ENCODE measurements at places on chromosomes 16 and 17. TPM values are rescaled to one million over a fixed set of nuclear protein-coding genes. Genes with fewer than 3 reads are reported as not detected.
A peak's percentile ranks its signal among the peaks of the same experiment; 100 is the strongest.

DNA sequence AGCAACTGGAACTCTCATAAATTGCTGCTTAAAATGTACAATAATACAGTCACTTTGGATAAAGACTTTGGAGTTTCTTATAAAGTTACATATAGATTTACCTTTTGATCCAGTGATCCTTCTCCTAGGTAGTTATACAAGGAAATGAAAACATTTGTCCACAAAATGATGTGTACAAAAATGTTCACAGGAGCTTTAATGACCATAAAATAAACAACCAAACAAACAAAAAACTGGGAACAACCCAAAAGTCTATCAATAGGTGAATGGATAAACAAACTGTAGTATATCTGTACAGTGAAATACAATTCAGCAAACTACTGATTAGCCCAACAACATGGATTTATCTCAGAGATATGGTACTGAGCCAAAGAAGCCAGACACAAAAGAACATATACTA is 37.6 kb downstream of the TTLL6 start:
- no peak overlapping the region for H3K27ac ChIP-seq
- H3K4me3 ChIP-seq, result no peak overlapping the region
- no peaks in the 10 kb centered on the region for H3K36me3 ChIP-seq
- DNase-seq, result no peak
- H3K4me1 ChIP-seq, result no peaks in the 10 kb centered on the region
- peaks cover 26% of the 10 kb centered on the region for H3K27me3 ChIP-seq

- no peaks in the 10 kb centered on the region for H3K4me1 ChIP-seq
- no peak overlapping the region for H3K4me3 ChIP-seq
- no peaks in the 10 kb centered on the region for H3K27me3 ChIP-seq
- no peak for DNase-seq
These were observed 165.1 kb downstream of the PPM1E start for GRCh38 chr17:58920773-58921172.

- peaks cover 24% of the 10 kb centered on the region for H3K36me3 ChIP-seq
- no peaks in the 10 kb centered on the region for H3K27me3 ChIP-seq
- H3K27ac ChIP-seq, result no peak overlapping the region
- H3K4me3 ChIP-seq, result no peak overlapping the region
These were observed 49.7 kb downstream of the MSI2 start for GRCh38 chr17:57305908-57306504.

- peaks cover 18% of the 10 kb centered on the region for H3K36me3 ChIP-seq
- H3K4me3 ChIP-seq, result peak within 1 kb of the TSS; percentile 84
- no peaks in the 10 kb centered on the region for H3K27me3 ChIP-seq
- peak within 1 kb of the TSS; percentile 92 for H3K27ac ChIP-seq
- peaks cover 19% of the 10 kb centered on the region for H3K4me1 ChIP-seq
These were observed at the start of the genes IFT20 and TNFAIP1 for GRCh38 chr17:28335201-28335958. TSS of gene IFT20 (minus strand) at chr17:28335472. CDS start at chr17:28331985, 3,487 bp downstream. TSS of gene TNFAIP1 (plus strand) at chr17:28335761. CDS start at chr17:28339522, 3,761 bp downstream.

DNA sequence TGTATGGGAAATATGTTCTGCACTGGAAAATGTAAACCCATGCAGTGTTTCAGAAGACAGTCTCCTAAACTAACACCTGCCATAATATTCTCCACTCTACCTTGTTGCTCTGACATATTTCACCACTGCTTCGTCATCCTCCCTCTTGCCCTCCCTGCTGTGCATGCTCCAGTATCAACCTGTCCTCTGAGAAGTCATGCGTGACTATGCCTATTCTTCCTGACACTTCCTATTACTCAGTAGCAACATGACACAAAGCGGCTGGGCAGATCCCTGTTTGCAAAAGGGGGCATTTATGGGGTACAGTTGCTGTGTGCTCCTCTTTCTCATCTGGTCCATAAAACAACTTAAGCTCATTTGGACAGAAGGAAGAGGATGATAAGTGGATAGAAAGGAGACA is 805.6 kb upstream of the EEF2KMT start:
- H3K27ac ChIP-seq, result no peak overlapping the region
- H3K4me3 ChIP-seq, result no peak overlapping the region
- DNase-seq, result no peak

- H3K4me3 ChIP-seq, result no peak overlapping the region
- no peaks in the 10 kb centered on the region for H3K36me3 ChIP-seq
- peaks cover 10% of the 10 kb centered on the region for H3K4me1 ChIP-seq
- no peak for DNase-seq
These were observed 56.0 kb downstream of the TNFRSF13B start for GRCh38 chr17:16915752-16916556.

DNA sequence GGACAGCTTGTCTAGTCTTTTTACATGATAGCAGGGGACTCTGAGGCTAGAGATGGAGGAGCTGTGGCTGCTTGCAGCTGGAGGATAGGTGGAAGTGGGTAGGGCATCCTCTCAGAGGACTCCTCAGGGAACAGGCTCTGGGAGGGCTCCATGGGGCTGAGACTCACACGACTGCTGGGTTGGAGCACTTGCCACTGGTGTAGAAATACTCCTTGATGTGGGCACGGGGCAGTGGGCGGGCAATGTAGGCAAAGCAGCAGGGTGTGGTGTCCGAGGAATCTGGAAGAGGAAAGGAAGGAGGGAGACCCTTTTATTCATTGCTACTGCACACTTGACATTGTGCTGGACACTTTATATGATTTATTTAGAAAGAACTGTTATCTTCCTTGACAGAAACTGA is 1.8 kb downstream of the CCL5 start:
- DNase-seq, result no peak
- no peak overlapping the region for H3K27ac ChIP-seq
- no peaks in the 10 kb centered on the region for H3K27me3 ChIP-seq
- H3K36me3 ChIP-seq, result no peaks in the 10 kb centered on the region
- H3K4me1 ChIP-seq, result peaks cover 20% of the 10 kb centered on the region
- no peak overlapping the region for H3K4me3 ChIP-seq

- no peak overlapping the region for H3K4me3 ChIP-seq
- no peak overlapping the region for H3K27ac ChIP-seq
- H3K36me3 ChIP-seq, result no peaks in the 10 kb centered on the region
- no peaks in the 10 kb centered on the region for H3K27me3 ChIP-seq
- H3K4me1 ChIP-seq, result no peaks in the 10 kb centered on the region
These were observed 150.1 kb downstream of the ITFG1 start for GRCh38 chr16:47310792-47311211.

- H3K36me3 ChIP-seq, result no peaks in the 10 kb centered on the region
- DNase-seq, result no peak
- H3K4me3 ChIP-seq, result no peak overlapping the region
- H3K27me3 ChIP-seq, result no peaks in the 10 kb centered on the region
These were observed 31.4 kb downstream of the CAPNS2 start for GRCh38 chr16:55597928-55598327.

- DNase-seq, result no peak
- no peaks in the 10 kb centered on the region for H3K4me1 ChIP-seq
- no peak overlapping the region for H3K27ac ChIP-seq
- H3K36me3 ChIP-seq, result peaks cover 82% of the 10 kb centered on the region
- H3K27me3 ChIP-seq, result no peaks in the 10 kb centered on the region
These were observed 15.8 kb upstream of the EXOSC6 start for GRCh38 chr16:70267516-70267915.

DNA sequence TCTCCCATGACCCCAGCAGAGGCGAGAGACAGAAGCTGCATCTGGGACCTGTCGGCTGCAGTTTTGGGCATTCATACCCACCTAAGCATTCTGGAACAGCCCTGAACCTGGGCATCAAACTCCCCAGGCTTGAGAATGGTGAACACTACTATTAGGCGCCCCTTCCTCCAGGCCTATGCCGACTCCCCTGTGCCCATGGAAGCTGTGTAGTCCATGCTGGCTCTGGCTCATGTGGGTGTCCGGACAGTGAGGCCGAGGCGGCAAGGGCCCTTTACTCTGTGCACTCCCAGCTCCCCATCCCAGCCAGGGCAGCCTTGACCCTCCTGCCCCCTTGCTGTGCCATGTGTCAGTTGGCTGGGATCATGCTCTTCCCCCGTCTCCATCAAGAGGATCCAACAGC is 89.0 kb upstream of the TOB1 start:
- no peaks in the 10 kb centered on the region for H3K4me1 ChIP-seq
- H3K36me3 ChIP-seq, result peaks cover 7% of the 10 kb centered on the region
- H3K27me3 ChIP-seq, result no peaks in the 10 kb centered on the region
- no peak overlapping the region for H3K27ac ChIP-seq
- H3K4me3 ChIP-seq, result no peak overlapping the region

DNA sequence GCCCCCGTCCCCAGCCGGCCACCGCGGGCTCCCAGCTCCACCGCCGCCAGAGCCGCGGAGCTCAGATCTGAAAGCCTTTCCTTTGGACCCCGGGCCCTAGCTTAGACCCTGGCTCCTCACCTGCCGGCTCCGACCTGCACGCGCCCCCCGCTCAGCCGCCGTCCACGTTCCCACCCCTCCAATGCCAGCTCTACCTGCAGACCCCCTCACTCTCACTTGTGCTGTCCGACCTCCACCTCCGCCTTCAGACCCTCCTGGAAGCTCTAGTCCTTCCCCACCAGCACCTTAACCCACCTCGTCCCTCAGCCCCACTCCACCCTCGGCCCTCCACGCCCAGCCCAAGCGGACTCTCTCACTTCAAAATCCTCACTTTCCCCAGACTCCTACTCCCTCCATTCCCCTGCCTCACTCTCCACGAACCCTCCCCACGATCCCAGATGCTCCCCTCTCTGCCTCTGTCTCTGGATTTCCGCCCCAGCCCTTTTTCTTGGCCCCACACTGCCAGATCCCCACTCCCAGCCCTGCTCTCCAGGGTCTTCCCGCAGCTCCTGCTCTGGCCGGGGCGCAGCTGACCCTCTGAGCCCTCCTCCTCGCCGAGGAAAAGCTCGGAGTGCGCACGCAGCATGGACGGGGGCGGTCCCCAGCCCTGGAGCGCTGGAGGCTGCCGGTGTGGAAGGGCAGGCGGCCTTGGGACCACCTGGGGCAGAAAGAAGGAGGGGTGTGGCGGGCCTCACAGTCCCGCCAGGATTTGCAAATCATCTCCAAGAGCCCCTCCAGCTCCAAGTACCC is at the start of gene TMEM114:
TSS of gene TMEM114 (minus strand) at position 612 of the 789 bp plus-strand sequence. CDS start 673 bp downstream, outside the sequence.
- no peaks in the 10 kb centered on the region for H3K36me3 ChIP-seq
- no peak within 1 kb of the TSS for H3K4me3 ChIP-seq
- DNase-seq, result no peak
- no peaks in the 10 kb centered on the region for H3K4me1 ChIP-seq

DNA sequence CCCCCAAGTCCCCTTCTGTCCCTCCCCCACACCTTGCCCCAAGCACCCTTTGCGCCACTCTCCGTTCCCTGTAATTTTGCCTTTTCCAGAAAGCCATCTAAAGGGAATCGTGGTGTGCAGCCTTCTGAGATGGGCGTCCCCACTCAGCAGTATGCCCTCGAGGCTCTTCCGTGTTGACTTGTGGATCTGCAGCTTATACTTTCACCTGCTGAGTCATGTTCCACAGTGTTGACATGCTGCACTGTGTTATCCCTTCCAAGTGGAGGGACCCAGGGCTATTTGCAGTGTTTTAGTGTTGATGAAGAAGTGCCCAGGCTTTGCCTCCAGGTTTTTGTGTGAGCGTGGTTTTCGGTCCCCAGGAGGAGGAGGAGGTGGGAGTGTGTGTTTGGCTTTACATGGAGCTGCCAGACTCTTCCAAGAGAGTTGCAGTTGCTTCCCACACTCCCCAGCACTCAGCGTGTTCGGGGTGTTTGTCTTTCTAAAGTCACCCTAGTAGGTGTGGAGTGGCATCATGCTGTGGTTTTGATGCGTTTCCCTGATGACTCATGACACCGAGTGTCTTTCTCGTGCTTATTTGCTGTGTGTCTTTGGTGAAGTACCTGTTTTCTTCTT is 32.1 kb upstream of the JPT2 start:
- H3K4me3 ChIP-seq, result no peak overlapping the region
- H3K27ac ChIP-seq, result peak overlapping the region; percentile 75
- H3K27me3 ChIP-seq, result no peaks in the 10 kb centered on the region
- DNase-seq, result peak; percentile 27
- peaks cover 20% of the 10 kb centered on the region for H3K4me1 ChIP-seq
- H3K36me3 ChIP-seq, result peaks cover 61% of the 10 kb centered on the region

DNA sequence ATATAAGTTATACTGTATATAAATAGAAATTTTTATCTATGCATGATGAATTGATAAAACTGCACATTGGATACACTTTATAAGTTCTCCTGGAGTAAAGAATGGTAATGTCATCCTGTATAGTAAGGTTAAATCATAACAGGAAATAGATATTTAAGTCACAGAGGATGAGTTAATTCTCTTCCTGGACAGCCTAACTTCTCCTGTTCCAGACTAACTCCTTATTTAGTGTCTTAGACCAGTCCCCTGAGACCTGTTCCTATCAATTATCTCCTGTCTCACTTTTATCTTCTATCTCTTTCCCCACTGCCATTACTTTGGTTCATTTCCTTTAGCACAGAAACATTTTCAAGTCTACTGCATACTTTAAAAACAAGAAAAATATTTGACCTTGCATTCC is 46.5 kb downstream of the SSH2 start:
- no peak overlapping the region for H3K4me3 ChIP-seq
- no peaks in the 10 kb centered on the region for H3K36me3 ChIP-seq
- no peaks in the 10 kb centered on the region for H3K27me3 ChIP-seq
- H3K27ac ChIP-seq, result no peak overlapping the region
- H3K4me1 ChIP-seq, result no peaks in the 10 kb centered on the region

- DNase-seq, result no peak
- H3K27me3 ChIP-seq, result no peaks in the 10 kb centered on the region
- peaks cover 22% of the 10 kb centered on the region for H3K4me1 ChIP-seq
- peak overlapping the region; percentile 38 for H3K27ac ChIP-seq
- H3K4me3 ChIP-seq, result no peak overlapping the region
- no peaks in the 10 kb centered on the region for H3K36me3 ChIP-seq
These were observed 66.8 kb downstream of the C16orf78 start for GRCh38 chr16:49440156-49441065.

DNA sequence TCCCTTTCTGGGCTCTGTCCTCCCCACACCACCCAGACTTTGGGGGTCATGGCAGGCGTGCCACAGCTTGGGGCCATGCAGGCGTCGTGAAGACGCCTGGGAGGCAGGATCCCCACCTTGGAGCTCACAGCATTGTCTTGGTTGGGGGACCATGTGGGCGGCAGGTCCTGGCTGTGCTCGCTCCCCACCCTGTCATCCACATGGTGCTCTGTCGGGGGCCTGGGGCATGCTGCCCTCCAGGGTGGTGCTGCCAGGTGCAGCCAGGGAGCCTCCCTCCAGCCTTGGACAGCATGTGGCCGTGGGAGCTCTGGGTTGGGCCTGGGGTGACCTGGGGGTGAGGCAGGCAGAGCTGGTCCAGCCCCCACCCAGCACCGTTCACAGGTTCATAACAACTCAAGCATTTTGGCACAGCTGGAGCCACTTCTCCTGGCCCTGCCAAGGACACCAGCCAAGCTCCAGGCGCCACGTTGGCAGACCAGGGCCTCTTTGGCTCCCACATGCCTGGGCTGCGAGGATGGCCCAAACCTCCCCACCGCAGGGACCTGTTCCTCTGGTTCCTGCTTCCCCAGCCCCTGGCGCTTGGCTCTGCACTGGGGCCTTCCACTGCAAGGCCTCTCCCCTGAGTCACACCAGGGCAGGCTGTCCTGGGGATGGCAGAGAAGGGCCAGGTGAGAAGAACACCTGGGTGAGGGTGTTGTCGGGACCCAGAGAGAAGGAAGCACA is 15.1 kb upstream of the ATP6V0C start:
- H3K27ac ChIP-seq, result no peak overlapping the region
- H3K4me3 ChIP-seq, result no peak overlapping the region
- H3K27me3 ChIP-seq, result no peaks in the 10 kb centered on the region
- peaks cover 13% of the 10 kb centered on the region for H3K36me3 ChIP-seq
- no peak for DNase-seq
- no peaks in the 10 kb centered on the region for H3K4me1 ChIP-seq

Gene TNFAIP1
- total RNA-seq, result 11.3 TPM

Gene CTRB2
- total RNA-seq, result not detected

Gene SLC47A1
- total RNA-seq, result 0.33 TPM

Gene B4GALNT2
- total RNA-seq, result 0.05 TPM

Gene LRRC75A
- total RNA-seq, result 1.6 TPM
